ENCODE measurements at places on chromosomes 1 and 21.

DNA sequence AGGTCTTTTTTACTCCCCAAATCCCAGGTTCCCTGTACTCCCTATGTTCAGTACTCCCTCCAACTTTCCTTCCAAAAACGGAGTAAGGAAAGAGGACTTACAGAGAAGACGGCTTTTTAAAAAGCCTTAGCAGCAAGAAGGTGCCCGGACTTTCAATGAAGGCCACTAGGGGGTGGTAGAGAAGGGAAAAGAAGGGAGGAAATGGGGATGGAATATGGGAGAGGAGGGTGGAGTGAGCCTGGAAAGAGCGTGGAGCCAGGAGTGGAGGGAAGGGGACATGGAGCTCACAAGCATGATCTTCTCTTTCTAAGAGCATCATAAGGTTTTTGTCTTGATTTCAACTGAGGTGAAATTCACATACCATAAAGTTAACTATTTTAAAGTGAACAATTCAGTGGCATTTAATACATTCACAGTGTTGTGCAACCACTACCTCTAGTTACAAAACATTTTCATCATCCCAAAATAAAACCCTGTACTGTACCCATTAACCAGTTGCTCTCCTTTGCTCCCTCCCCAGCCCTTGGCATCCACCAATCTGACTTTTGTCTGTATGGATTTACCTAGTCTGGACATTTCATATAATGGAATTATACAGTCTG is 129.9 kb downstream of the ZNF281 start:
- DNase-seq = no peak

- no peak for DNase-seq
Observed at GRCh38 chr1:59309392-59309791, 12.5 kb downstream of the FGGY start.

DNA sequence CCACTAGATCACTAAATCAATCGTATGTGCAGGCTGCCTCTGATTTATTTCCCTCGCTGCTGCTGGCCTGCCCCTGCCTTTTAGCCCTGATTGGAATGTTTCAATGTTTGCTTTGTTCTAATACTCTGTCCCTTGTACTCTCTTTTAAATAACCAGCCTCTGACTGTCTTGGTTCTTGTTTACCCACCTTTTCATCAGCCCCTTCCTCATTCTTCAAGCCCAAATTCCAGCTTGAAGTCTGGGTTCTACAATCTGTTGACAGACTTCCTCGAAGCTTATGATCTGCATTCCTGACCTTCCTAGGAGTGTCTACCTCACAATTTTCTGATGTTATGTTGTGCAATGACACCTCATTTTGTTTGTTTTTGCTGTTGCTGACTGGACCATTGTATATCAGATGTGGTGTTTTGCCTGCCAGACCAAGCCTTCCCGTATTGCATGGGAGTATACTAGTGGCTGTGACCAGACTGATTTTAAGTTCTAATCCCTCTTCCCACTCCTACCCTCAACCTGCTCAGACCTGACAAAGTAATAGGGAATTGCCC is 46.6 kb upstream of the APOBEC4 start:
- no peak for DNase-seq

DNA sequence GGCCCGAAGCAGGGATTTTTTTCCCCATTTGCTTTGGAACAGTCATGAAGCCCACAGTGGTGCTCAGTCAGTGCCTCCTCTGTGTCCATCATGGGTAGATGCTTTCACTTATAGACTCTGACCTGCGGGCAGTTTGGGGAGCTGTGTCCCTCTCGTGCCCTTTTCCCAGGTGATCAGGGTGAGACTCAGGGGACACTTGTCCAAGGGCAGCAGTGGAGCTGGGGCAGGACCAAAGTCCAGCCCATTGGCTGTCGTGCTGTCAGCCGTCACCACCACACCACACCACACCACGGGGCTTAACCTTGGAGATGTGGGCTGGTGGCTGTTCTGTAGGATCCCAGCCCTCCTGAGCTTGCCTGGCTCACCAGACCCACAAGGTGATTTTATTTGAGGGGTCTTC is 34.9 kb downstream of the SIM2 start:
- no peak for DNase-seq

DNA sequence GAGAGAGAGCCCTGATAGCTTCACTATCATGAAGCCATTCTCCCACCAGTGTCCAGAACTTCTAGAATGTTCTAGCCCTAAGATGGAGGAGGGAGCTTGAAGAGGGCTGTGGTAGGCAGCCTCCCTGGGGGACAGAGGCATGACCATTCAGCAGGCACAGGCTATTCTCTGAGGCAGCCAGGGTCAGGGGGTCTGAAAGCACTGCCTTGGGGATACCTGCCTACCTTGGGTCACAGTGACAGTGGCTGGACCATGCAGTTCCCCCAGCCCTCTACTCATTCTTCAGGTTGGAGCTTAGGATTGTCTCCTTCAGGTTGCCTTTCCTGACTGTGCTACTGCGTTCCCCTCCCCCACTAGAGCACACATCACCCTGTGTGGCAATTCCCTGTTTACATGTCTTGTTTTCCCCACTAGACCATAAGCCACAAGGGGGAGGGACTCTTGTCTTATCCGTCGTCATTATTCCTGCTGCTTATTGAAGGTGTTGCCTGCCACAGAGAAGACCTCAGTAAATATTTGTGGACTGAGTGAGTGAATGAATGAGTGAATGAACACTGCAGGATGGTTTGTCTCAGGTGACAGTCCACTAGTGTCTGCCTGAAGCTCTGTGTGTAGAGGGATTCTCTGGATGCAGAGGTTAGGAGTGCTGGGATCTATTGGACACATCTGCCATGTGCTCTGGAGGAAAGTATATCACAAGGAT is 5.2 kb downstream of the ZDHHC18 start:
- DNase-seq = no peak

- DNase-seq = no peak
Observed at GRCh38 chr1:200281201-200281835, 128.5 kb downstream of the ZNF281 start.

- no peak for DNase-seq
Observed at GRCh38 chr1:231194476-231194842, 32.6 kb downstream of the TRIM67 start.

DNA sequence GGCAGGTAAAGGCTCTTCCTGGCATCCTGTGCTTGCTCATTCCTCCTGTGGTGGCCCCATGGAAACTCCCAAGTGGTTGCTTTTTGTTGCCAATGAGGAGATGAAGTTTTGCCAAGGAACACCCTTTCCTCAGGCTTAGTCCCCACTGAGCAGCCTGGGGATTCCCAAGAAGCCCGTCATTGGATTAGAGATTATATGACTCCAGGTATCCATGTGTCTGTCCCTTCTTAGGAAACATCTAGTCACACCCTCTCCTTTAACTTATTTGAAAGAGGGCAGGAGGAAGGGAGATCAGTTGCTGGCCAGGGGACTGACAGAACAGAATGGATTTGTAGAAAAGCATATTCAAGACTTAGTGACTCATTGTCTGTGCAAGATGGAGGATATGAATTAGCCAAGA is 3.8 kb upstream of the LCE3A start:
- no peak for DNase-seq

DNA sequence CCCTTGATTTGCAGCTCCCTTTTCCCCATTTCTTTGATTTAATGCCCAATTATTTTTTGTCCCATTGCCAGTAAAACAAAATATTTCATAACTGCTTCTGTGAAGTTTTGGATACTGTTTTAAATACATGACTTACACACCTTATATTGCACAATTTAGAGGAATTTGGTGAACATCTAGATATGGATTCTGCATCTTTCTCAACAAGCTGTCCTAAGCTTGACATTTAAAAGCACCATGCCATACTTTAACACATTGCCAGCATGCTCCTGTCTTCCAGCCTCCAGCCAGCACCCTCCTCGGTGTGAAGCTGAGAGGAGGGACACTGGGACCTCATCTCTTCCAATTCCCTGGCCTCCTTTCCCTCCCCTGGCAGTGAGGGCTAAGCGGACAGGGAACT is 167.6 kb downstream of the SEC16B start:
- DNase-seq = no peak

GRCh38 chr21:34545079-34545884 is 33.3 kb upstream of the KCNE1 start:
- DNase-seq = peak; percentile 75

GRCh38 chr1:167447521-167448136 is 70.7 kb downstream of the CD247 start:
- no peak for DNase-seq

- no peak for DNase-seq
Observed at GRCh38 chr1:221874285-221875003, 132.6 kb upstream of the DUSP10 start.

GRCh38 chr1:19232524-19232846 is 18.8 kb downstream of the EMC1 start:
- DNase-seq = no peak

DNA sequence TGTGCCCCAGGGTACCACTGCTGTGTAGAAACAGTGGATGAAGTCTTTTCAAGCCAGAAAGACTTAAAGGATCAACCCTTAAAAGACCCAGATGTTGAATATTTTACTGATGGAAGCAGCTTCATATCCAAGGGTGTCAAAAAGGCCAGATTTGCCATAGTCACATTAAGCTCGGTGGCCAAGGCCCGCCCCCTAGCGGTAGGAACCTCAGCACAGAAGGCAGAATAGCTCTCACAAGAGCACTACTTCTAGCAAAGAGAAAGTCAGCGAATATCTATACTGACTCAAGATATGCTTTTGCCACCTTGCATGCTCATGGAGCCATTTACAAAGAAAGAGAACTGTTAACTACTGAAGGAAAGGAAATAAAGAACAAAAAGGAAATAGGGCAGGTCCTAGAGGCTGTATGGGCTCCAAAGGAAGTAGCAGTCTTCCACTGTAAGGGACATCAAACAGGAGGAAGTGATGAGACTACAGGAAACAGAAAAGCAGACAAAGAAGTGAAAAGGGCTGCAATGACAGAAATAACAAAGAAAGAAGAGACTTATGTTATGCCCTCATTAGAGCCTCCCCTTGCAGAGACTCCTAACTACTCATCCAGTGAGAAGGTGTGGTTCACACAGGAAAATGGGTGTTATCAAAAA is 90.5 kb downstream of the LIPI start:
- no peak for DNase-seq

- no peak for DNase-seq
Observed at GRCh38 chr21:27555996-27556395, 589.1 kb upstream of the ADAMTS5 start.

- no peak for DNase-seq
Observed at GRCh38 chr1:67316180-67316902, 8.7 kb downstream of the IL12RB2 start.

GRCh38 chr1:217138173-217138765 is 415.0 kb upstream of the ESRRG start:
- DNase-seq = no peak

GRCh38 chr1:9107136-9107535 is 21.8 kb downstream of the GPR157 start:
- no peak for DNase-seq

DNA sequence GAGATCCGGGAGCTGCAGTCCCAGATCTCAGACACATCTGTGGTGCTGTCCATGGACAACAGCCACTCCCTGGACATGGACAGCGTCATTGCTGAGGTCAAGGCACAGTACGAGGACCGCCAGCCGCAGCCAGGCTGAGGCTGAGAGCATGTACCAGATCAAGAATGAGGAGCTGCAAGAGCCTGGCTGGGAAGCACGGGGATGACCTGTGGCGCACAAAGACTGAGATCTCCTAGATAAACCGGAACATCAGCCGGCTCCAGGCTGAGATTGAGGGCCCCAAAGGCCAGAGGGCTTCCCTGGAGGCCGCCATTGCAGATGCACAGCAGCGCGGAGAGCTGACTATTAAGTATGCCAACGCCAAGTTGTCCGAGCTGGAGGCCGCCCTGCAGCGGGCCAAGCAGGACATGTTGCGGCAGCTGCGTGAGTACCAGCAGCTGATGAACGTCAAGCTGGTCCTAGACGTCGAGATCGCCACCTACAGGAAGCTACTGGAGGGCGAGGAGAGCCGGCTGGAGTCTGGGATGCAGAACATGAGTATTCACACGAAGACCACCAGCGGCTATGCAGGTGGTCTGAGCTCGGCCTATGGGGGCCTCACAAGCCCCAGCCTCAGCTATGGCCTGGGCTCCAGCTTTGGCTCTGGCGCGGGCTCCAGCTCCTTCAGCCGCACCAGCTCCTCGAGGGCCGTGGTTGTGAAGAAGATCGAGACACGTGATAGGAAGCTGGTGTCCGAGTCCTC is 25.5 kb downstream of the ETV3L start:
- no peak for DNase-seq

DNA sequence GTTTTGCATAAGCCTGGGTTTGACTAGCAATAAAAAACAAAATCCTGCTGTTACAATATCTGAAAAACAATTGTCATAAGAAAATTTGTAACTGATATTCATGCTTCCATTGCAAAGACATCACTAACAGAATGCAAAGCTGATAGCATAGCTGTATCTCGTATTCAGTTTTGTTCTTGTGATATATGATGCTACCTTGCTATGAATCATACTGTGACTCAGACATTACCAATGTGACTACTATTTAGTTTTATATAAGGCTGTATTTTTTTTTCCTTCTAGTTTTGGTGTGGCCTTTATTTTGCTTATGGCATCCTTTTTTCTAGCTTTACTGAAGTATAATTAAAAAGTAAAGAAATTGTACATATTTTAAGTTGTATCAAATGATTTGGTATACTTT is 1381.8 kb downstream of the MRPL39 start:
- no peak for DNase-seq

DNA sequence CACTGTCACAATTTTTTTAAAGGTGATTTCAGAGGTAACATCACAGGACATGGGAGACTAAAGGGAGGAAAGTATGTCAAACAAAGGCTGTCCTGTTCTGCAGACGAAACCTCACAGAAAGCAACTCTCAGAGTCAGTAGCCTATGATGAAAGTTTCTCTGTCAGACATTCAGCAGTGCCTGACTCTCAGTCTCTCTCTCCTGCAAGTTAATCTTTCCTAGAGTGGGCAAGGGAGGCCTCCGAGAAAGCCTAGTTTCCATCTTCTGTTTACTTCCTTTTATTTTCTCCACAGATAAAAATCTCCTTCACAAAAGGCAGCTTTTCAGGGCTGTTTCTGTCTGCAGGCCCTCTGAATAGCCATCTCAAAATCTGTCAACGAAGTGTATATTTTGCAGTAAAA is 24.9 kb upstream of the FMO2 start:
- no peak for DNase-seq

DNA sequence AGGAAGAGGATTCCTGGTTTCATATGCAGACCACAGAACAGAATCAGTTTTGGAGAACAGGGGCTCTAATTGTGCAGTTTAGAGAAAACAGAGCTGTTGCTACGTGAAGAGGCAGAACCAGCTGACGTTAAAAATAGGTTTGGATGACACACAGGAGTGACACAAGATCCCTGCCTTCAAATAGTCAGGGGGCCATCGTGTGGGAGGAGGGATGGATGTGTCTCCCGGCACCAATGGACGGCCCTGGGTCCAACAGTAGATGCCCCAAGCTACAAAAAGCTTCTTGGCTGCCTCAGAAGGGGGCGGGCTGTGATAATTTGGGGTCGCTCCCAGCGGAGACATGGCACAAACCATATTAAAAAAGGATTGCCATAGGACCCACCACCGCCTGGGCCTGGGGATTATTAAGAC is 87.8 kb downstream of the MRPL37 start:
- DNase-seq = peak; percentile 31

GRCh38 chr1:8455700-8456307 is 137.9 kb downstream of the SLC45A1 start:
- no peak for DNase-seq

Data from GM04503 (cell line).